Stimulated activated CD8-positive, alpha-beta memory T cell treated with anti-CD3 and anti-CD28 coated beads, Interleukin-7, amount 100 ng/mL, for 48 hours (primary cell): ENCODE measurements at places on chromosomes 6 and 20.

- DNase-seq: no peak
Measured at GRCh38 chr6:156943166-156943565, 166.0 kb downstream of the ARID1B start.

DNA sequence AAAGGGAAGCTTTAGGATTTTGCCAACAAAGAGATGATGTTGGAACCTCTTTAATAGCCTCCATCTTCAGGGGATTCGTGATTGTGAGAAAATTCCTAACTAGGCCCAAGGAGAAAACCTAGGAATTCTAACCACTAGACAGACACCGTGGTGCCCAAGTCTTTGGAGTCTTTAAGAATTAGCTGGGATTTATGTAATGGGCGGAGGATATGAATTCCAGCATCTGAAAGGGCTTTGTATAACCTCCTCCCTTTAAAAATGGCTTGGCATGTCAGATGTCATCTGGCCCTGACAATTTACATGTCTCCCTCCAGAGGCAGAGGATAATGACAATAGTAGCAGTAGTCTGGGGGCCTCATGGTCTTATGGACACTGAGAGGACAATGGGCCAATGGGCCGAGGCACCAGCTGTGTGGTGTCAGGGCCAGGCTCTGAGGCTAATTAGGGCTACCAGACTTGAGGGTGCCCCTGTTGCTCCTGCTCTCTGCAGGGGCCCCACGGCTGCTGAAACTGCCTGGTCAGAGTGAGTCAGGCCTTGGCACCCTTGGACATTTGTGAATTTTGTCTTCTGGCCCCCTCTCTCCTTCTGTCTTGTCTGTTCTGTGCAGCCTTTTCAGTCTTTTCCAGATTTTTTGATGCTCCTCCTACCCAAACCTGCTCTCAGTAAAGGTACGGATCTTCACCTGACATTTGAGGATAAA is 113.9 kb downstream of the EDN1 start:
- no peak for DNase-seq

DNA sequence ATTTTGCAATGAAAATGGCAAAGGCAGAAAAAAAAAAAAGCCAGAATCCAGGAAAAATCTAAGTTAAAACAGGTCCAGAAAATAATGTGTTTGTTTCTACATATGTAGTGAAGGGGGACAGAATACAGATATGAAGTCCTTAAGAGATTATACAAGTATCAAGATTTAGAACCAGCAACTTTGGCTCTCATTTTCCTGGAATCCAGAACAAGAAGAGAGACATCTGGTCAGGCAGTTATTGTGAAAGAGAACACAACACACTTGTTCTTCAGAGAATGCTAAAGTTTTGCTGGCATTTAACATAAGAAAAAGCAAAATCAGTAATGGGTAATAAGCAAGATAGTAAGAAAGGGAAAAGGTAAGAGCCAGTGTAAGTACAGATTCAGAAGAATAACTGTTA is 21.1 kb downstream of the BAG2 start:
- DNase-seq: no peak

DNA sequence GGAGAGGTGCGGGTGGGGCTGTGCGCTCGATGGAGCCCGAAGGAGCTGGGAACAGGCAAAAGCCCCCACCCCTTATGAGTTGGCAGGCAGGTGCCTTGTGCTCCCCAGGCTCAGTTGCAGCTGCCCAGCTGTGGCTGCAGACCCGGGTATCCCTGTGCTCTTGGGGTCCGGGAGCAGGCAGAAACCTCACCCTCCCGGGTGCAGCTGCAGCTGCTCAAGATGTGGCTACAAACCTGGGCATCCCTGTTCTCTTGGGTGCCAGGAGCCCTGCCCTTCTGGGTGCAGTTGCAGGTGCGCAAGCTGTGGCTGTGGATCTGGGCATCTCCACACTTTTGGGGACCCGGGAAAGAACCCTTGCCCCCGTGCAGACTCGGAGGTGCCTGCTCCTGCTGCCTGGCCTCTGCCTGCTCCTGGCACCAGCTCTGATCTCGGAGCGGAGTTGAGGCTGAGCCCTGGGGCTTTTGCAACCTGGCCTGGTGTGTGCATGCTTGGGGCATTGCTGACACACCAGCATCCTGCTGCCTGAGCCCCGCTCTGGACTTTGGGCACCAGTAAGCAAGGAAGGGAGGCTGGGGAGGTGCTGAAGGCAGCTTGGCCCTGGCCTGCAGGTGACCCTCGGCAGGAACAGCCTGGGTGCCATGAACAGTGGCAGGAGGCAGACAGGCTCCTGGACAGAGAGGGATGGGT is 21.6 kb downstream of the OR2J3 start:
- DNase-seq: no peak

GRCh38 chr6:150659046-150659763 is 59.5 kb downstream of the PLEKHG1 start:
- no peak for DNase-seq

DNA sequence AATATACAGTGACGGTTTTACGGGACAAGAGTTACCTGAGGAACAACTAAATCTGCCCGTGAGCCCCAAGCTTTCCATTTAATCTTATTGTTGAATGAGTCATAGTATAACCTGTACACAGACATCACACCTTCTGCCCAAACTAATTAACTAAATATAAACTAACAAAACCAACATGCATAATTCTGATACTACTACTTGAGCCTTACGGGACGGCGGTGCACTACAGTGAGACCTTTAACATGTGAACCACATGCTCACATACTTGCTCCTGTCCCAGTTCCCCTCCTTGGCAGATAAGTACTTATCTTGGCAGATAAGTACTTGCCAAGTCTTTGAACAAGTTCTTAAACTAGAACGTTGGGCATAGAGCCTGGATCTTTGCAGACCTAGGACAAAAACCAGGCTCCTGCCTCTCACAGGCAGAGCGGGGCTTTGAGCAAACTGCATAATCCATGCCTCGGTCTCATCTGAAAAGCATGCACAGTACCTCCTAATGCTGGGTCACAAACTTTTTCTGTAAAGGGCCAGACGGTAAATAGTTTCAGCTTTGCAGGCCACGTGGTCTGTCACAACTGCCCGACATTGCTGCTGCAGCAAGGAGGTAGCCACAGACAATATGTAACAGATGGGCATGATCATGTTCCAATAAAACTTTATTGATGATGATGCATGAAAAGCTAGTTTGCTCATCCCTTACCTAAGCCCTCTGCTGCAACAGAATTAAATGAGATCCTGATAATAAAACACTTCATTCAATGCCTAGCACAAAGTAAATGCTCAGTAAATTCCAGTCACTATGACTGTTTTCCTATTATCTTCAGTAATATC is 23.0 kb downstream of the ZNF217 start:
- DNase-seq: no peak

- no peak for DNase-seq
Measured at GRCh38 chr6:78199044-78199443, 546.2 kb downstream of the MEI4 start.

- DNase-seq: no peak
Measured at GRCh38 chr6:138499303-138500018, at the start of gene NHSL1. Gene NHSL1 (minus strand): TSS chr6:138499494. CDS start chr6:138499290, 204 bp downstream.

GRCh38 chr6:99951016-99951805 is 42.8 kb downstream of the MCHR2 start:
- DNase-seq: no peak

GRCh38 chr6:1686117-1687098 is 76.7 kb downstream of the FOXC1 start:
- DNase-seq: no peak

DNA sequence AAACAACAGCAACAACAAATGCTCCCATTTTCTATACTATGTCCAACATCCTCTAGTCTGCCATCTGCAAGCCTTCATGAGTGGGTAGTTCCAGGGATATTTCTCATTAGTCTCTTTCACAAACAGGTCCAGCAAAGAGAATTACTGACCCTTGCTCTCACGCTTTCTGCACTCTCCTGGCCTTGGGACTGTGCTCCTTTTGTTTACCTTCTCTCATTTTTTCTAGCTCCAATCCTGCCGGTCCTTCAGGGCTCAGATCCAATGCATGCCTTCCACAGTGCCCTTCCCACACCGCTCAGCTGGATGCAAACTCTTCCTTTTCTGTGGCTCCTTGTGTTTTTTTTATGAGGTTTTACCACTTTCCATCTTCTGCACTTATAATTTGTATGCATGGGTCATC is 47.2 kb downstream of the ADTRP start:
- DNase-seq: no peak

DNA sequence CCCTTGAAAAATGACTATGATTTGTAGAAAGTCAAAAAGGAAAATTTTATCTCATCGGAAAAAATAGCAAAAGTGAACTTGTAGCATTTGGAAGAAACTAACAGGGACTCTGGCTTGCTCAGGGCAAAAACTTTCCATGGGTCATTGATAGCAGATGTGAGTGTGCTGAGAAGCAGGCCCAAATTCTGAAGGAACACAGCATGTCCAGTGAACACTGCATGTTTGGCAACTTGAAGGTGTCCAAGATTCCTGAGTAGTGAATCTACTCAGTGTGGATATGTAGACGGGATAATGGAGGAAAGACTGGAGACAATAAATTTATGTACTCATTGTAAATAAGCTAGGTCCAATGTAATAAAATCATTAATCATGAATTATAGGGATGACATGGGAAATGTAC is 8.2 kb downstream of the SLC17A2 start:
- DNase-seq: no peak

DNA sequence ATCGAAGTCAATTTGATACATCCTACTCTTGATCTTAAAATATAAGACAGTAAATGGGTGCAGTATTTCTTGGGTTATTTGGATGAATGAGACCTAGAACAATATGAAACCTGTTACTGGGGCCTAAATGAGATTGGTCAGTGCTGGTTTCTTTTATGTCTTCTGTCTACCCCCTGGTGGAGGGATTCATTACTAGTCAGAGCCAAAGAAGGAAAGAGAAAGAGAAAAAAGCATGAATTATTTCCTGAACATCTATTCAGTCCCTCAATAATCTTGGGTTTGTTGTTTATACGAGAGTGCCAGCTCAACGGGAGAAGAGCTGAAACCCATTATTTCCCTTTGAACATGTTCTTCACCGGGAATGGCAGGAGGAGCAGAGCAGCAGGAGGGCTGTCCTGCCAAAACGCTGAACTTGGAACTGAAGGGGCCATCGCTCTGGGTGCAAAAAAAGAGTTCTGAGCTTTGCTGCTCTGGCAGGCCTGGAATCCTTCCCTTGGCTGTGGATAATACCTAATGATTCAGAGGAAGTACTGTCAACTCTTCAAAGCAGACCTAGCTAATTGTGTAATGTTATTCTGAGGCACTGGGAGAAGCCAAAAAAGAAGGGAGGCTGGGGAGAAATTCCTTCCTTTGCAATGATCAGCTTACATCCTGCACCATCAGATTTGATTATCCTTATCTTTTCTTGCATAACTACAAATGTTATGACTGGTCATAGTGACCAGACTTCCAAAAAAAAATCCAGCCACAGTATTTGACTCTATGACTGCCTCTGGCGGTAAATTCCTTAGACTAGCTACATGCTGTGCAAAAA is 72.0 kb downstream of the BLOC1S5 start:
- DNase-seq: no peak

DNA sequence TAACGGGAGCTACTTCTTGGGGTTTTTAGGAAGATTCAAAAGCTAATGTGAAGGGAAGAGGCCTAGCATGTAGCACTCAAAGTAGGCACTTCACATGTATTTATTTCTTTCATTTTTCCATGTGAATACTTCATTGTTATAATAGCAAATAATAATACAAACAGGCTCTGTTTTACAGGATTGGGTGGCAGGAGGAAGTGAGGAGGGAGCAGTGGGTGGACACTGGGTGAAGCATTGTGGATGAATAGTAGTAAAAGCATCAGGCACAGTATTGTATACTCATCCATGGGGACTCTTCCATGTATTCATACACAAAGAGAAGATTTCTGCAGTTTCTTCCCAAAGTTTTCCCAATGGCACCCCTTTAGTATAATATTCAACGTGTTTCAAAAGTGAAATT is 38.4 kb upstream of the SNRPB2 start:
- no peak for DNase-seq

DNA sequence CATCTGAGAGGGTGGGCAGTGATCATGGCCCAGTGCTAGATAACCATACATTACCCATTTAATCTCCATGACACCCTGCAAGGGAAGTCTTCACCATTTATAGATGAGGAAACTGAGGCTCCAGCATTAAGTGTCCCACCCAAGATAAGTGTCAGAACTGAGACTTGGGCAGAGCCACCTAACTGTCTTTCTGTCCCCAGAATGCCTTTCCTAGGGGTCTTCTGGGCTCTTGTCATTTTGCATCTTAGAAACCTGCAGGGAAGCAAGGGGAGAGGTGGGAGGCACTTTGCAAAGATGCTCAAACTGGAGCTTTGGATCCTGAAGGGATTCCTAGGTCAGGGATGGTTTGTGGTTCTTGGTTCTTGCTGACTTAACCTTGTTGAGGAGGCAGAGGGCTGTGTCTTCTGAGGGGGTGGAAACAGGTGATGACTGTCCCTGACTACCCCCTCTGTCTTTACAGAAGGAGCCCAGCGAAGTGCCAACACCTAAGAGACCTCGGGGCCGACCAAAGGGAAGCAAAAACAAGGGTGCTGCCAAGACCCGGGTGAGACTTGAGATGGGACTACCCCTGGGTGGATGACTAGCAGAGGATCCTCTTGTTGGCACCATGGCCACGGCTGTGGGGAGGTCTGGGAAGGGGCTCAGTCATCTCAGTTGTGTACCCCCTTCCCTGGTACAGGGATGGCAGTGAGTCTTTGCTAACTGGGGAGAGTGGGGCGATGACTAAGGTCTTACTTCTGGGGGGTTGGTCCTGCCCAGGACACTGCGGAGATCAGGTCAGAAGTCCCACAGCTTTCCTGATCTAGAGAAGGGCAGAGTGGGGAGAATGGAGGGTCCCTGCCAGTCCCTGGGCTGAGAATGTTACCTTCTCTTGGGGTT is 5.8 kb downstream of the HMGA1 start:
- no peak for DNase-seq

GRCh38 chr6:166006900-166007301 is 160.8 kb downstream of the TBXT start:
- no peak for DNase-seq

DNA sequence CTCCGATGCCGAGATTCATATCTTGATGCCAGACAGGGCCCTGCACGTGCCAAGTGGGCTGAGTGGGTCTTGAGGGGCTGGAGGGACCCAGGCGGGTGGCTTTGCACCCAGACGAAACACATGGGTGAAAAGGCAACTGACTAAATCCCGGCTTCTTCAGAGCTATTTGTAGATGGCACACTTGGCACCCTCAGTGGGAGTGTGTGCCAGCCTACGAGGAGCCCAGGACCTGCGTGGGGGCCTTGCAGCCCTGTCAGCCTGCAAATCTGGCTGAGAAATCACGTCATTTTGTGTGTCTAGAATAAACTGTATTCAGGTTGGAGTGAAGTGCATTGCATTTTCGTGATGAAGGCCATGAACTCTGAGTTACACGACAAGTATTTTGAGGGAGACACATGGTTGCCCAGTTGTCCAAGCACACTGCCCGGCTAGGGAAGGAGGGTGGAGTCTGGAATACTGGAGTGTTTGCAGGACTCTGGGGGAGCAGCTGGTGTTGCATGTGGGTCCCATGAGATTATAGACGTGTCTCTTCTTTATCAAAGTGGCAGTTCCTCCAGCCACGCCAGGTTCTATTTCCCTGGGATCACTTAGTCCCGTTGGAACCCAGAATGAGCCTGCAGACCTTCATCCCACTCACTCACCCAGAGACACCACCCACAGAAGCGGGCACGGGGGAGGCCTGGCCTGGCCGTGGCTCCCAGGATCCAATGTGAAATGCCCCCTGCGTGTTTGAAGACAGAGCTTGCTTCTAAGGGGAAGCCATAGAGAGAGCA is 60.2 kb downstream of the DLL1 start:
- no peak for DNase-seq

GRCh38 chr6:166907373-166907841 is 48.9 kb downstream of the RNASET2 start:
- DNase-seq: no peak

- DNase-seq: no peak
Measured at GRCh38 chr6:153103319-153103655, 27.8 kb downstream of the RGS17 start.
